Pancreas (tissue), 10 donors: ENCODE measurements at places on chromosomes 1 and 21.

GRCh38 chr1:217138173-217138765, 415.0 kb upstream of the ESRRG start:
- peak; percentile 33 for DNase-seq

GRCh38 chr1:84919461-84919970, 26.5 kb upstream of the LPAR3 start:
- DNase-seq = no peak

GRCh38 chr1:23431431-23431830, 6.9 kb upstream of the TCEA3 start:
- no peak for DNase-seq

DNA sequence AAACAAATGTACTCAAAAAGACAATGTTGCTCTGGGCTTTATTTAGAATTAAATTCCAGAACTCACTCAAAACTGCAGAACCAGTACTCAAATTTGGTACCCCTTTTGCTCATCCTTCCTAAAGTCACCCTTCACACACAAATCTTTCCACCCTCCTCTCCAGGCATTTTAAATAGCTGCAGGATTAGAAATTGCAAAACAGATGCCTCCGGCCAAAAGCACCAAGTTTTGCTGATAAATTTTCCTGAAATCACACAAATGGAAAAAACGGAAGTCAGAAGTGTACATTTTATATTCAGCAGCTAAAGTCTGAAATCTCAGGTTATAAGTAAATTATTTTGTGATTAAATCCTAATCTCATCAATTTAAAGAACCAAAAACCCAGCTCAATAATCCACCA, 147.0 kb downstream of the NRIP1 start:
- DNase-seq = no peak

DNA sequence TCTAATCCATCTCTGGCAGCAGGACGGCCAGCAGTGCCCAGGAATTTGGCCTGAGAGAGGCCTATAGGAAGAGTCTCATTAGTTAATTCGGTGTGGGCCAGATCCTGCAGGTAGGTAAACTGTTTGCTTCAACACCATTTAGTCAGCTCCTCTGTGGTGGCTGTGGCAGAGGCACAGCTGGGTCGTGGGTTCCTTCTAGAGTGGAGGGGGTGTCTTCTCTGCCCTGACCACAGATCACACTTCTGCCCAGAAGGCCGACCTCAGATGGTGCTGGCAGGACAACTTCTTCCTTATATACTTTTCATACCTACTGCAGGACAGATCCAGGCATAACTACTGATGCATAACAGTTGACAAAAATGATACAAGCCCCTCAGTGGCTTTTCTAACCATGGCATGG, 281.4 kb downstream of the RPS6KC1 start:
- DNase-seq = no peak
